ENCODE measurements at places on chromosomes 6 and 20.

- no peak for DNase-seq
Measured at GRCh38 chr6:13827032-13827431, 12.7 kb upstream of the MCUR1 start.

- DNase-seq: no peak
Measured at GRCh38 chr6:168126566-168127383, 47.8 kb upstream of the FRMD1 start.

DNA sequence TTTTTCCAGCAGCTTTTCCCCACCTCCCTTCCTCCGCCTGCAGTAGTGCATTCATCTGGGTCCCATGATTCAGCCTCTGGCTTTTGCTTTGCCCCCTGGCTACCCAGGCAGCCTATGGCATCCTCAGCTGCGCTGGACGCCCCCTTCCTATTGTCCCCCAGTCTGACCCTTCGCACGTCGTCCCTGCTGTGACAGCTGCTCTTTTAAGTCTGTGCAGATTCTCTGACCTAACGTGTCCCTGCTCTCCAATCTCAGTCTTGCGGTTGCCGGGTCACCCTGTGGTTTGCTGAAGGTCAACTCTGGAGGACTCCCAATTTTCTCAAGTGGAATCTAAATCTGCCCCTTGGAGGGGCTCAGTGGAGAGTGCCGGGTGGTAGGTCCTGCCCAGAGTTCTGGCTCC is 294.3 kb downstream of the CDC5L start:
- DNase-seq: no peak

DNA sequence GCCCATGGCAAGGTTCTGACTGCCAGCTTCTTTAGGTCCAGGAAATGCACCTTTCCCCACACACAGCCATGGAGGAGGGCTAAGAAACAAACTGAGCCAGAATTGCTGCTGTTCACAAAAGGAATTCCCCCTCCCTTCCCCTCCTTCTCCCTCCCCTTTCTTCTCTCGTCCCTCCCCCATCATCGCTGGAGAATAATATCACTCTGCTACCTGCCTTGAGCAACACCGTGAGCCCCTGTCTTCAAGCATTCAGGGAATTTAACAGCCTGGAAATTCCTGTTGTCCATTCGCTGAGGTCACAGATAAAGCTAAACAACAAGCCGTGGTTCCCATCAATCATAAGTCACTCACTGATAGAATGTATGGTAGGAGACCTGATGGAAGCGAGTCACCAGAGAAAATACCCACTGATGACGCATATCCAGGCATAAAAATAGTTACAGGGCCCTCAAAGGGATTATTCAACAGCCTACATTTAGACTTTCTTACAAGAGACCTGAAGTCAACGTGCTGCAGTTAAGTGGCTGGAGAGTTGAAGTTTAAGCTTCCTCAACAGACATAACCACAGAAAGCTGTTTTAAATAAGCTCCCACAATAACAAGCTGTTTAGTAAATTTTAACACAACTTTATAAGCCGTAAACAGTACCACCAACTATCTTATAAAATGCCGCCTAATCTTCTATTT is 59.7 kb downstream of the HIVEP2 start:
- DNase-seq: no peak

GRCh38 chr6:116564921-116565872 is 6.1 kb upstream of the RWDD1 start:
- no peak for DNase-seq

DNA sequence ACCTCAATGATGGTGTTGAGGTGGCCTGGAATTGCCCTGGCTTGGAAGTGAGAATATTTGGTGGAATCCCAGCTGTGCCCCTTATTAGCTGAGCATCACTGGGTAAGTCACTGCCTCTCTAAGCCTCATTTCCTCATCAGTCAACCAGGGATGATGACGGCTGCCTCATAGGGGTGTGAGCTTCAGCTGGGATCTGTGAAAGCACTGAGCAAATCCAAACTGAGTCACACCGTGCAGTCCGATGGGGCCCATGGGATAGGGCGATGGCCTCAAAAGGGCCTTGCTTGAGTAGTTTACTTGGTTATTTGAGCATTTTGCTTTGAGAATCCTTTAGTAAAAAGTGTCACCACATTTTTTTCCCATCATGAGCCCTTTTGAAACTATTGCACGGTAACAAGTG is 1.1 kb downstream of the SLC22A1 start:
- no peak for DNase-seq

GRCh38 chr6:13112921-13113320 is 215.4 kb downstream of the TBC1D7 start:
- DNase-seq: no peak
